CD4-positive, alpha-beta T cell treated with Interleukin-6 at 100 ng/mL for 8 hours (primary cell): ENCODE measurements at places on chromosomes 1 and 21.

DNA sequence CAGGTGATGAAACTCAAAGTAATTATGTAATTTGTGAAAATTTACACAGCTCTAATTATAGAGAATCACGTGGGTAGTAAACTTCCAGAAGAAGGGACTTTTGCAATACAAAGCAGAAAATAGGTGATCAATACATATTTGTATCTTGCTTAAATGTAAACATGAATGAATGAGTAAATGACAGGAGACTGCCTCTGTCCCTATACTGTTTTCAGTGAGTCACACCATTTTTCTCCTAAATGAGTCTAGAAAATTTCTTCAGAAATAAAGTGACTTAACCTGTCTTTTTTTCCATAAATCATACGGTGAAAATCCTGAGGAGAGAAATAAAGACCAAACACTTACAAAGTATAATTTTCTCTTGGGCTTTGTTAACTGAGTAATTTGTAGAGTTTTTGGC lies 11.9 kb downstream of the RAP1A start:
- DNase-seq = no peak

GRCh38 chr1:232995189-232995588 lies 44.8 kb downstream of the NTPCR start:
- no peak for DNase-seq

GRCh38 chr1:180131510-180131909 lies 23.2 kb upstream of the QSOX1 start:
- DNase-seq = no peak

DNA sequence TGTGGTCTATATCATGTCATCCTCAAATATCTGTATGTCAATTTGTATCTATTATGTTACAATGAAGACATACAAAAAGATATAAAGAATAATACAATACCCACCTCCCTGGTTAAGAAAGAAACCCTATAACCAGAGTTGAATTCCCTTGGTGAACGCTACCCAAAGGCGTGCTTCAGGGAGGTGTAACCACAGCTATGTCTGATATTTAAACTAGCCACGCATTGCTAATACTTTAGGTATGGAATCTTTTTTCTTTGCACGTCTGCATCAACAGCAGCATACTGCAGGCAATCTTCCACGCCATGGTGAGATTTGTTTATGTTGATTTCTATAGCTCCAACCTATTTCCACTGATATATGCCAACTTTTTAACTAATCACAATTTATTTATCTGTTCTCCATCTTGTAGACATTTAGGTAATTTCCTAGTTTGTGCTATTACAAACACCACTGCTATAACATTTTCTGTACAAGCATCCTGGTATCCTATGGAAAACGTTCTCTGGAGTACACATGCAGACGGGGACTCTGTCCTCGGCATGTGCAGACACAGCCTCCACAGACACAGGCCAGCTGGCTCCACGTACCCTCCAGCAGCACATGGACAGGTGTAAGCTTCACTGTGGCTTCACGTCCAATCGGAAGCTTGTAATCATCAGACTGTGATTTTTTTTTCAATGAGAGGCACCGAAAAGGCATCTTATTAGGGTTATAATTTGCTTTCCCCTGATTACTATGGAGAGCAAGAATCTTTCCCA lies 58.5 kb downstream of the HSF2BP start:
- DNase-seq = no peak

DNA sequence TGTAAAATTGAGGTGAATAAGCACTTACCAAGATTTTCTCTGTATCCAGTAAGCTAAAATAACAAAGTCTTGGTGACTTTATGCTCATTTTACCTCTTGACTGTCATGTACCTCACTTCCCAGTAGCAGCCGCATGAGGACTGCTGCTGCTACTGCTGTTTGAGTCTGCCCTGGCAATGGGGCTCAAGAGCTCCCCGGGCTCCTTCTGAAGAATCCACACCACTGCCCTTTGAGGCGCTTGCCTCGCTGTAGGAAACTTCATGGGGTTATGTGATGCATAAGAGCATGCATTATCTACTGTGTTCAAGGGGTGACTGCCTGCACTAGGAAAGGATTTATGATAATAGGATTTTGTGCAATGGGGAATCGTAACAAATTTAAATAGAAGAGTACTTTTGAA lies 113.5 kb downstream of the NTNG1 start:
- DNase-seq = no peak

- no peak for DNase-seq
Observed at GRCh38 chr21:20645344-20645743, 352.9 kb upstream of the NCAM2 start.

- no peak for DNase-seq
Observed at GRCh38 chr1:214402613-214403083, 121.7 kb downstream of the SMYD2 start.

GRCh38 chr1:37945743-37946702 lies 830 bp downstream of the INPP5B start:
- DNase-seq = no peak

GRCh38 chr1:88454781-88455180 lies 229.3 kb upstream of the PKN2 start:
- no peak for DNase-seq

DNA sequence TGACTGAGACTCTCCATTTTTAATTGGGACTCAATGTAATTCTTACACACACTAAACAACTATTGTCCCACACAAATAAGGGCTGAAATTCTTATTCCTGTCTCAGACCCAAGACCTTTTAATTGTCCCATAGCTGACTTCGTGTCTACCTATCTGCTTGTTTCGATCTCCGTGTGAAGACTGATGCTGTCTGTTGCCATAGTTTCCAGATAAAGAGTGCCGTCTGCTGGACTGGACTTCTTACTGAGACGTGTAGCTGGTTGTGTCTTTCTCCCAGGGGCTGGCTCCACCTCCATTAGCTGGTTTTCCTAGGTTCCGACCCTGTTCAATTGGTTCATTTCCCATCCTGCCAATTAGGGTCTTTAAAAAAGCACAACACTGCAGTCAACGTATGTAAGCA lies 235.3 kb upstream of the PLXNA2 start:
- DNase-seq = no peak

DNA sequence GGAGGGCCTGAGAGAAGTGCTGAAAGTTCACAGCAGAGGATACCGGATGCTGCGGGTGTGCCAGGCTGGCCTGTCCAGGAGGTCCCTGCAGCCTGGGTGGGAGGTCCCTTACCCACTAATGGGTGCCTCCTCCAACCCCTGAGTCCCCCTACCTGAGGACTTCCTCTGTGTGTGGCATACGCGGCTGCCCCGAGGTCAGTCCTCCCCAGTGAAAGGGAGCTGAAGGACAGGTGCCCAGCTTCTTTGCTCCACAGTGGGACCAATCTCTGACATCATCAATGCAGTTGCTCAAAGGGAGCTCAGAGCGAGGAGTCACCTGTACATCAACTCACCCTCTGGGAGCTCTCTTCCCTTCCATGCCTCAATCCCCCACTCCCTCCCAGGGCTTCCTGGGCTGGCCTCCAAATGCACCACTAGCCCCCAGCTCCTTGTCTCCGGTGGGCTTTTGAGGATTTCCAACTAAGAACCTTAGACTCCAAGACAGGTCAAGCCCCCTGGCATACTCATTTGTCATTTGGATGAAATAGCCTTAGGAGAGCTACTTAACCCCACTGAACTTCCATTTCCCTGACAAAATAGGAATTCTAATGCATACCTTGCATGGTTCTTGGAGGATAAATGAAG lies 53.9 kb downstream of the PDE9A start:
- DNase-seq = no peak
